K562 (cell line): ENCODE measurements at places on chromosomes 16 and 17. TPM values are rescaled to one million over a fixed set of nuclear protein-coding genes. Genes with fewer than 3 reads are reported as not detected.
A peak's percentile ranks its signal among the peaks of the same experiment; 100 is the strongest.

ITGAD gene
- total RNA-seq = not detected in 2 replicates

LITAF gene
- total RNA-seq = 10.8 and 13.9 TPM in 2 replicates

NECAB2 gene
- total RNA-seq = not detected in 2 replicates

RGS11 gene
- total RNA-seq = not detected in 2 replicates

TERB1 gene
- not detected in 2 replicates for total RNA-seq

PRSS36 gene
- 0.56 and 1.1 TPM in 2 replicates for total RNA-seq

KRT23 gene
- not detected in 2 replicates for total RNA-seq

PRR35 gene
- total RNA-seq = 0.18 and 0.42 TPM in 2 replicates

YWHAE gene
- total RNA-seq = 466 and 488 TPM in 2 replicates

GRCh38 chr16:4021070-4021779, 95.0 kb downstream of the ADCY9 start:
- no peak for DNase-seq

DNA sequence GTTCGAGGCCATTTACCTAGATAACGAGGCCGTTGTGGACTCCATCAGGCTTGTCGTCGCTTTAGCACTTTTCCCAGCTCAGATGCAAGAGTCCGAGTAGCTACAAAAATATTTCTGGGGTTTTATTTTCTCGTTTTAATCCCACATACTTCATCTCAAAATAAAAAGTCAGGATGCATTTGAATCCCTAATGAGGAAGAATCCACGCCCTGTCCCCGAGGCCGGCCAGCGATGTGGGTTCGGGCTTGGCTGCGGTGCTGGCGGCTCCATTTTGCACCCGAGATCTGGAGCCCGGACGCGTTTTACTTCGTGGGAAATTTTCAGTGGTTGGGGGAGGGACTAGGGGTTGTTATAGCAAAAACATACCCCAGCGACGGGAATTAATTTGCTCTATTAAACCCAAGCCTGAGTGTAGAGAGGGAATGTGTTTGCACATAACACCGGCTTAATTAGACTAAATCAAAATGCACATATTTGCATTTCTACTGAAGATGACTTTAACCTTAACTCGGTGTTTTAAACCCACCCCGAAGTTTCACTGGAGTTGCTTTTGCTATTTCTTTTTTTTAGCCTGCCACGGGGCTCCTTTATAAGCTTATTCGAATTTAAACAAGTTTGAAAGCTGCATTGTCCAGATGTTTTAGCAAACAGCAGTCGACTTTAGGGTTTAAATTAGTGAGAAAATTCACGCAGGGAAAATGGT, 4.8 kb downstream of the IRX5 start:
- no peak for DNase-seq

DNA sequence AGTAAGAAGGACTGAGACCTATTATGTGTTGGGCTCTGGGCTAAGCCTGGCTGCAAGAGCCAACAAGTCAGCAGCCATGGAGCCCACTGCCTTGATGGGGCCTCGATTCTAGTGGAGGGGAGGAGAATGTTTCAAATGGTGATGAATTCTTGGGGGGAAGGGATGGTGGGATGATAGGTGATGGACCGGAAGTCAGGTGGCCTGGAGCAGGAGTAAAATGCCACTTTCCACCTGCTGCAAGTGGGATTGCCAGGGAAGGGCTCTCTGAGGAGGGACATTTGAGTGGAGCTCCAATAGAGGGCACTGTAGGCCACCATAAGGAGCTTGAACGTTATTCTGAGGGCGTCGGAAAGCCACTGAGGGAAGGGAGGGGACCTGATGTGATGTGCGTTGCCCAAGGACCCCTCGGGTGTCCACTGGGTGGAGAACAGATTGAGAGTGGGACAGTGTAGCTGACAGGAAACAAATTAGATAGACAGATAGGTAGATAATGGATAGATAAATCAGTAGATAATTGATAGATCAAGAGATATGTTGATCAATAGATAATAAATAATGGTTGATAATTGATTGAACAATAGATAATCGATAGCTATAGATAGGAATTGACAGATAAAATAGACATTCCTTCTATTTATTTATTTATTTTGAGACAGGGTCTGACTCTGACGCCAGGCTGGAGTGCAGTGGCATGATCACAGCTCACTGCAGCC, 18.2 kb upstream of the NXPH3 start:
- DNase-seq = peak; percentile 73

DNA sequence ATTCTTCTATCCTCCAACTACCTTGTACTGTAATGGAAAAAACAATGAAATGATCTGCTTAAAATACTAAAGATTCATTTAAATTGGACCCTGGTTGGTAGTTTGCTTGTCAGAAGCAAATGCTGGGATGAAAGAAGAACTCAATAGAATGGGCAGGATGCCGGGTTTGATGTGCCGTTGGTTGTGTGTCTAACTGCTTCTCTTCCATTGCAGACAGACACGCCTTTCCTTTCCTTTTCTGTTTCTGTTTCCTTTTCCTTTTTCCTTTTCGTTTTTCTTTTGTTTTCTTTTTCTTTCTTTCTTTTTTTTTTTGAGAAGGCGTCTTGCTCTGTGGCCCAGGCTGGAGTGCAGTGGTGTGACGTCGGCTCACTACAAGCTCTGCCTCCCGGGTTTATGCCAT, 64.6 kb downstream of the PLCG2 start:
- DNase-seq = no peak

DNA sequence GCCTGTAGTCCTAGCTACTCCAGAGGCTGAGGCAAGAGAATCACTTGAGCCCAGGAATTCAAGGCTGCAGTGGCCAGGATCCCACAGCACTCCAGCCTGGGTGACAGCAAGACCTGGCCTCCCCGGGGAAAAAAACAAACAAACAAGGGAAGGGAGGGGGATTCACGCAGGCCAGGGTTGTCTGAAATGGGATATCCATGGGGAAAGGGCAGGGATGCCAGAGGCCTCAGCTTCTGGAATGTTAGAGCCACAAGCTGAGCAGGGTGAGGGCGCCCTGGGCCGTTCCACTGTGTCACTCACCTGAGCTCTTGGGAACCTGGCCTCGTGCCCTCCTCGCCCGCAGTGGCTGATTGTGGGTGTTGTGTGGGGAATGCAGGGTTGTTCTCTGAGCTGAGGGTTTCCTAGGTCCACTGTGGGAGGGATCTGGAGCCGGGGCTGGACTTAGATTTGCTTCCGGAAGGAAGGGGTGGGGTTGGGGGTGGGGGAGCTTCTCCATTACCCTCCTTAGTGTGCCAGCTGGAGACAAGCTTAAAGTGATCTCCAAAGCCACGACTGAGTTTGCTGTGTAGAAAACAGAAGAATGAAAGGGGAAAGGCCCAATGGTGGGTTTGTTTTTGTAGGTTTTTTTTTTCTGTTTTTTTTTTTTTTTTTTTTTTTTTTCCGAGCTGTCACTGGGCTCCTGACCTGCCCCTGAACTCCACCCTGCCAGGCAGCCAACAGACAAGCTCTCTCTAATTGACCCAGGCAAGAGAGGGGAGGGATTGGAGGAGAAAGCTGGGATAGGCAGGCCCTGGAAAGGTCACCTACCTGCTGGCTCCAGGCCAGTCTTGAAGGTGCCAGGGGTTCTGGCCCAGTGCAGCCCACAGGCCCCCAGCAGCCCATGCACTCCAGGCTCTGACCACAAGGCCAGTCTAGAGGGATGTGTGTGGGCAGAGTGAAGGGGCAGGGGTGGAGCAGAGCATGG, at the start of gene SULT1A1:
Gene SULT1A1 (minus strand): TSS at position 414 of the 964 bp plus-strand sequence. CDS start 1,189 bp downstream, outside the sequence.
- peak; percentile 60 for DNase-seq

GRCh38 chr17:68294196-68294555, 2.9 kb downstream of the ARSG start:
- no peak for DNase-seq

DNA sequence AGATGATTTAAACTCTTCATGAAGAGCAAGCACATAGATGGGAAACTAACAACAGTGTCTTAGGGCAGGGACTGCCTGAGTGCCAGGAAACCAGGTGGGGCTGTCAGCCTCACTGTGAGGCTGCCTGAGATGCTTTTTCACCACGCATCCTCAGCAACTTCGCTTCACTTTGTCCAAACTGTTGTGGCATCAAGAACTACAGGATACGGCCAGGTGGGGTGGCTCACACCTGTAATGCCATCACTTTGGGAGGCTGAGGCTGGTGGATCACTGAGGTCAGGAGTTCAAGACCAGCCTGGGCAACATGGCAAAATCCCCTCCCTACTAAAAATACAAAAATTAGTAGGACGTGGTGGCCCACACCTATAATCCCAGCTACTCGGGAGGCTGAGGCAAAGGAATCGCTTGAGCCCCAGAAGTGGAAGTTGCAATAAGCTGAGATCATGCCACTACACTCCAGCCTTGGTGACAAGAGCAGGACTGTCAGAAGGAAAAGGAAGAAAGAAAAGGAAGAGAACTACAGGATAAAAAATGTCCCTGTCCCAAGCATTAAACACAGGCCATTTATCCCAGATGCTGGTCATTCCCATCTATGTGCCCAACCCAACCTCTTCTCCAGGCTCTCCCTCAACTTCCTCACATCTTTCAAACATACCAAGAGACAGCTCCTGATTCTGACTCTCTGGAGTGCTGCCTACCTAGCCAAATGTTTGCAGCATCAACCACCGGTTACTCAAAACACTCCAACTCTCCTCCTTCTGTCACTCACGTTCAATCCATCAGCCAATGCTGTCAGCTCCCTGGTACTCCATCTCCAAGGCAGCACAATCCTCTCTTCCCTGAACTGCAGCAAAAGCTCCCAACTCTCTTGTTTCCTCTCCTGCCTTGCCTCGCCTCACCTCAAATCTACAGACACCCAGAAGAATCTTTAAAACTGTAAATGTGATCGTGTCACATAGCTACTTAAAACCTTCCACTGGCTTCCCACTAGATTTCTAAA, 1.6 kb downstream of the EIF4A3 start:
- no peak for DNase-seq

DNA sequence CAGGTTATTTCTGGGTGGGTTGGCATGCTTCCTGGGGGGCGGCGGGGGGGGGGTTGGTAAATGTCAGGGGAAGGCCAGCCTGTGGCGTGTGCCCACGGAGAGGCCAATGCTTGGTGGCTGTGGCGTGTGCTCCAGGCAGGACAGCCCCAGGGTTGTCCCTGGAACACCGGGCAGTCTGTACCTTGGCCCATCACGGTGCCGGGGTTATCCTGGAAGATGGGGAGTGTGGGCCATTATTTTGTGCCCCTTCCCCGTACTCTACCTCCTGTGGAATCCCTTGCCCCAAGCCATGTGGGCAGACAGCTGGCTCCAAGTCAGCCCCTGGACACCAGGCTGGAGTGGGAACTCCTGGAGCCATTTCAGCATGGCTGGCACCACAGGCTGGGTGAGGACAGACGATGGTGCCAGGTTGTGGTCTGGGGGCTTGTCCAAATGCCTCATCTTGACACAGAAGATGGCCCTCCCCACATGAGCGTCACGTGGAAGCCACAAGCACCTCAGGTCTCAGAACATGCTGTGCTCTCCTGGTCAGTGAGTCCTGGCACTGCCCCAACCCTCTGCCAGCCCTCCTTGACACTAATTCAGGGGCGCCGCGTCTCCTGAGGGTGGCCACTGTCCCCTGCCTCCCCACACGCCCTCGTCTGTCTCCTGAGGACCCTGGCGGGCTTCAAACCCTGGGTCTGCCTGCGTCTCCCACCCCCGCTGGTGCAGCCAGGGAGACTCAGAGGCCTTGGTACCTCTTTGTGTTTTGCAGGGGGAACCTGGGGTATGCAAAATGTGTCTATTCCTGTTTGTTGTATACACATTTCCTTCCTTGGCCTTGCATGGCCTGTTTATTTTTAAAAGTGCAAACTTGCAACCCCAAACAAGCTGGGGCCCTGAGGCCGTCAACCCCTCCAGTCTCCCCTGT, 4.3 kb downstream of the SLC16A3 start:
- no peak for DNase-seq
